Astrocyte of the cerebellum (primary cell): ENCODE measurements at places on chromosomes 5 and 9.
A peak's percentile ranks its signal among the peaks of the same experiment; 100 is the strongest.

DNA sequence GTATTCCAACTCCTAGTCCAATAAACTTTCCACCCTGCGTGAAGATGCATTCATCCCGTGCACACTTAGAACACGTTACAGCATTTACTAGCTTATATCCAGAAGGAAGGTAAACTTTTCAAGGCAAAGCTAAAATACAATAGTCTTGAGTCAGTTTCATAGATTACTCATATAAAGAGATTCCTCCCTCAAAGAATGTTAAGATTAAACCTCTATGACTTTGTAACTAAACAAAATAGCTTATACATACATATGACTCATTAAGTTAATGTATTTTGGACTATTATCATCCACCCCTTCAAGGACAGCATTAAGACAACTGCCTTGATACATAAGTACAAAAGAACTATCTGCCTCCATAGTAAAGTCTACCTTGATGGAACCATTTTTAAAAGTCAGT, 36.1 kb downstream of the TLE1 start:
- DNase-seq, result no peak

DNA sequence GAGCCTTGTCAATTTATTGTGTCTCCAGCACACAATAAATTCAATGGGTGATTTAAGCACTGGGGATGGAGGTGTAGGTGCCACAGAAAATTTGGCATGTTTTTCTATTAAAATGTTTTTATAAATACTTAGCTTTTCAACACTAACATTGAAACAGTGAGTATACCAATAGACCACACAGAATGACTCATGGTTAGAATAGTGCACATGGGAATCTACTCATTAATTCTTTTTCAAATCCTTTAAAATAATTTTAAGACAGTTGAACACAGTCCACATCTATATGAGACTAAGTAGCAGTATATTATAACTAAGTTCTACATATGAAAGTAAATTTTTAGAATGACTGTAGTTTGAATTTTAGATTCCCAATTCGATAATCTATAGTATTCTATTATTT, 67.1 kb downstream of the LNPEP start:
- no peak for DNase-seq

DNA sequence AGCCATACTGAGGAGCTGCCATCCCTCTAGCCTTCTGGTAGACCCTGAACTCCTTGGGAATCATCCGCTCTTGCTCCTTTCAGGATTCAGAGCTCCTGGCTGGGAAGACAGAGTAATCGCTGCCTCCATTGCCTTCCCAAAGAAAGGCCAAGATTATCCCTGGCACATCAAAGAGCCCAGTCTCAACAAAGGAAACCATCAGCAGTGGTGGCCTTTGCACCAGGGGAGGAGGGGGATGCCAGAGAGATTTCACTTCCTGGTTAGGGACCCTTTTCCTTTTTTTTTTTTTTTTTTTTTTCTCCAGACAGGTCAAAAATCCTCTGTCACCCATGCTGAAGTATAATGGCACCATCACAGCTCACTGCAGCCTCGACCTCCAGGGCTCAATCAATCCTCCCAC, 16.0 kb upstream of the ERGIC1 start:
- no peak for DNase-seq

- DNase-seq, result no peak
These were observed 32.4 kb downstream of the RAB24 start for GRCh38 chr5:177271113-177271512.

DNA sequence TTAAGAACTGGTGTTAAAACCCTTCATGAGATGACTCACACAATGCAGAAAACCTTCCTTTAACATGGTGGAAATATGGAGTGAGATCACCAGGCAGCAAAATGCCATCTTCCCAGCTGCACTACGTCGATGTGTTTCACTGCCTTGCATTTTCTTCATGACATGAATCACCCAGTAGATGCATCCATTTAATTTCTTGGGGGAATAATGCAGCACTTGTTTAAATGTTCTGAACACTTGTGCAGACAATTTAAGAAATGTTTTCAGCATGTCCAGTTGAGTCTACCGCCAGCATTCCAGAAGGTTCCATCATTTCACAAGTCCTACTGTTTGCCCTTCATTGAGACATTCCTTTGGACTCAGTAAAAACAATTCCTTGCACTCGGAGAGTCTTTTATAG, 81.6 kb downstream of the ADAMTS16 start:
- DNase-seq, result no peak

DNA sequence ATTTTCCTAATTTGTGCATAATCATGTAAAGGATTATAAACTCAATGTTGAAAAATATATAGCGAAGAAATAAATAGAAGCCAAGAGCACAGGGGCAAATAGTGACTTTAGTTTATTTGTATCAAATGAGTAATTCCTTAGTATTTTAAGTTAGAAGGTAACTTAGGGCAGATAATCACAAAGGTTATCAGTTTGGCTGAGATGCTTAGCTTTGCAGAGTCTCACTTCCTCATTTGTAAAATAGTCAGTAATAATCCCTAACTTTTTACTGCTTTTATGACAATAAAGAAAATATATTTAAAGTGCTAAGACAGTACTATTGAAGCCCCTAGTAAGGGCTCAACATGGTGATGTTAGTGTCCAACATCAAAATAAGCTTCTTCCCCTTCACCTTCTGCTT, 297.4 kb upstream of the TUSC1 start:
- DNase-seq, result no peak

DNA sequence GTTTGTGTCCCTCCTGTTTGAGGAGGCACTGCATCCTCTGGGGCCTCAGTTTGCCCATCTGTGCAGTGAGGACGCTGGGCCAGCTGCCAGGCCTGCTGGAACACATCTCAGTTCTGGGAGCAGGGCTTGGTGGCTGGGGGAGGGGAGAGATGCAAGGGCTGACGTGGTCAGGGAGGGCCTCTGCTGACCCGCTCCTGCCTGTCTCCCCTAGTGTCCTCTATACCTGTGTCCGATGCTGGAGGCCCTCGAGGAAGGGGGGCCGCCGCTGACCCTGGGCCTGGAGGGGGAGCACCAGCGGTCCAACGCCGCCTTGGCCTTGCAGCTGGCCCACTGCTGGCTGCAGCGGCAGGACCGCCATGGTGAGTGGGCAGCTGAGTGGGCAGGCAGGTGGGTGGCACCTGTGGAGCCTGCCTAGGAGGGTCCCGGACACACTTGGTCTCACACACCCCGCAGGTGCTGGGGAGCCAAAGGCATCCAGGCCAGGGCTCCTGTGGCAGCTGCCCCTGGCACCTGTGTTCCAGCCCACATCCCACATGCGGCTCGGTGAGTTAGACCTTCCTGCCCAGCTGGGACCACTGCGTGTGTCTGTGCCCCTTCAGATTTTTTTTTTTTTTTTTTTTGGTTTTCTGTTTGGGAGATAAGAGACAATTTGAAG, 5.8 kb downstream of the FPGS start:
- no peak for DNase-seq

GRCh38 chr5:41574391-41574790, 64.0 kb upstream of the PLCXD3 start:
- no peak for DNase-seq

GRCh38 chr9:95815961-95816360, 59.5 kb upstream of the ERCC6L2 start:
- DNase-seq, result no peak

DNA sequence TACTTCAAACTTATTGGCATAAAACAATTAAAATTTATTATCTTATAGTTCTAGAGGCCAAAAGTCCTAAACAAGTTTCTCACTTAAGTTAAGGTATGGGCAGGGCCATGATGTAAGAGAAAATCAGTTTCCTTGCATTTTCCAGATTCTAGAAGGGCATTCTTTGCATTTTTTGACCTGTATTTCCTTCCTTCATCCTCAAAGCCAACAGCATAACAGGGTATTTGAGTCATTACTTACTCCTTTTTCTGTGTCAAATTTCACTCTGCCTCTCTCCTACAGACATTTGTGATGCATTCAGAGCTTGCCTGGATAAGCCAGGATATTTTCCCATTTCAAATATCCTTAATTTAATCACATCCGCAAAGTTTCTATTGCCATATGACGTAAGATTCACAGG, 1499.0 kb downstream of the EFNA5 start:
- no peak for DNase-seq

DNA sequence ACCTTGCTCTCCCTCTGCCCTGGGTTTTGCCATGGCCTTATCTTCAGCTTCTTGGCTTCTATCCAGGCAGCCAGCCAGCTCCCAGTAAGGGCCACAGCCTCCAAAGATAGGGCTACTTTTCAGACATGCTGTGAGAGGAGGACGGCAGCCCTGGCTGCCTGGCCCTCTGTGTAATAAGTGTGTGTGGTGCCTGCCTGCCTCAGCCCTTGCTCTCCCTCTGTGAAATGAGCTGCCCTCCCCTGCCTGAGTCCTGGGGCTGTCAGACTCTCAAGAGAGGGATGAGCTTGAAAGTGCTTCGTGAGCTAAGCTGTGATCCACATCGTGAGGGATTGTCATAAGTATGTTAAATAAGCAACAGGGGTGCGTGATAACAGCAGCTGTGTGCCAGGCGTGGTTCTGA, 8.1 kb downstream of the NDST1 start:
- DNase-seq, result no peak

- DNase-seq, result no peak
These were observed 5.9 kb downstream of the ARSB start for GRCh38 chr5:78979117-78979742.

- no peak for DNase-seq
These were observed 243.0 kb upstream of the SLC24A2 start for GRCh38 chr9:20031836-20032235.

DNA sequence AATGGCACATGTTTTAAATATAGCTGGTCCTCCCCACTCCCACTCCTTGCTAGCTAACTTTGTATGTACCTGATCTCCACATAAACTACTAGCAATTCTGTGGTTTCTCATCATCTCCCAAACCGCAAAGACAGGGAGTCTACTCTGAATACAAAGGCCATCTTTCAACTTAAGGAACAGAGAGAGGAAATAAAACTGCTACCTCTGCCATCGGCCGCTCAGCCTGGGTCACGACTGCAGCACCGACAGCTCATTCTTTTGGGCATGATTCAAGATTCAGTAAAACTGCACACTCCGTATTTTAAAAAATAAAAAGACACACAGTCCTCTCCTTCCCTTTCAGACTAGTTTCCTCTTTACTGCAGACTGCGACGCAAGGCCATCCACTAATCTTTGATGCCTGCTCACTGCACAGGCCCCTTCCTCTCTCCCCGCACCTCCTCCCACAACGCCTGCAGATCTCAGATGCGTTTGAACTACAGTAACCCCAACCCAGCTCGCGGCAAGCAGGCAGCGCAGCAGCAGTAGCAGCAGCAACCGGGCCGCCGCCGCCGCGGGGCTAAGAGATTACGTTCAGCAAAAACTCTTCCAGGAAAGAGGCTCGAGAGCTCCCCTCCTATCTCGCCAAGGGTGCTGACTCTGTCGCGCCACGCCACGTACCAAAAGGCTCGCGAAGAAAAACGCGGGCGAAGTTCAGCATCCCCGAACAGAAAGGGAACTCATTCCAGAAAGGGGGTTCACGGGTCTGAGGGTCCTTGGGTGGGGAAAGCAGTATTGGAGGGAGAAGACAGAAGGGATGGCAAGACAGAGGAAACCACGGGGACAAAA, 1.5 kb downstream of the RNF145 start:
- peak; percentile 80 for DNase-seq

DNA sequence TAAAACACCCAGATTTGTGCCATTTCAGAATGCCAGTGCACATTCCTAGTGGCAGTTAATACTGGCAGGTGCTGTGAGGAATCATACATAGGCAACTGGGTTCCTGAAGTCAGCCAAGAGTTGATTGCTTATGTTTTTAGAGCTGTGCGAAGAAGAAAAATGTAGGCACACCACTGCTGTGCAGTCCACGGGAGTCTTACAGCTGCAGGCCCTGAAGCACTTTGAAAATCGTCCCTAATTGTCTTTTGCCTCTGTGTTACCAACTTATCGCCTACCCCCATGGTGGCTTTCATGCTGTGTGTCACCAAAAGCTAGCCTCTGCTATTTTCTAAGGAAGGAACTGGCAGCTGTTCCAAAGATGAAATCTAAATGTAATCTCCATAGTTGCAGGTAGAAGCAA, 263.9 kb downstream of the ARRDC3 start:
- no peak for DNase-seq

DNA sequence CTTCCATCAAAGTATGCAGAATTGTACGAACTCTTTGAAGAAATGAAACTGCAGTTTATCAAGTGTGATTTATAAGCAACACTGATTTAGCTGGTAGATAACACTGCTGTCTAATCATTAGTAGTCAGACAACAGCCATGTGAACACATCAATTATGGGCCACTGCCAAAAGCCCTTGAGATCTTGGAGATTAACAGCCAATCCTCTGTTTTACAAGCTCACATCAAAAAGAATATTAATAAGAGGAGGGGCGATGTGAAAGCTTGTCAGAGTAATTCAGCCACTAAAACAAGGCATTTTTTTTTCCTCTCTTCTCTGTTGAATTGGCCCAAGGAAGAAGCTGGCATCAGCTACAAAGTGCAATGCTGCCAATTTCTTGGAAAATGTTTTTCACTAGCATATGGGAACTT, 28.1 kb downstream of the ZNF608 start:
- no peak for DNase-seq

DNA sequence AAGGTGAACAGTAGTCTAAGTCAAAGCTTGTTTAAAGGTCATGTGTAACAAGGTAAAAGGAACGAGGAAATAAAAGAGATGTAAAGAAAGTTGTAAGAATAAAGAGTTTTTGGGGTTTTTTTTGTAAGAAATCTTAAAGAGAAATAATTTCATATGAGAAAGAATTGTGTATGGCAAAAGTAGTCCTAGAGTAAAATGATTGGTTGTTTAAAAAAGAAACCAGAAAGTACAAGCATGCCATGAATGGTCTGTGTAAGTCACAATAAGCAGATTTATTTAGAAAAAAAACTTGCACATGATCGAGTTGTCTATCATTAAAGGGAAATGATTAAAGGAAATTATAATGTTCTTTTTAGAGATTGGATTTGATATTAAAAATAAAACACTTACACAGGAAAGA, 172.6 kb upstream of the TUSC1 start:
- DNase-seq, result no peak

DNA sequence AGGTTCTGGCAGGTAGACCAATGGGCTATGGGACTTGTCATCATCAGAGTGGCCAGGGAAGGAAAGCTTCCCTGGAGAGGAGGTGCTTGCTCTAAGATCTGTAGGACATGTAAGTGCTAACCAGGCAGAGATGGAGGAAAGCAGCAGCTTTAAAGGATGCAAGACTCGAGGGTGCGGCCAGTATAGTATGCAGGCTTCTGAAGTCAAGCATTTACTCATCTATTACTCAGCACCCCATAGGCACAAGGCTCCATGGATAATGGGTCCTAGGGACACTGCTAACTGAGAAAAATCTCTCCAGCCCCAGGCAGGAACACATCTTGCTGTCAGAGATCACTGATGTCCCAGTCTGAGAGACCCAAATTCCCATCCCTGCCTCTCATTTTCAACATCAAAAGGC, 49.7 kb downstream of the WWC1 start:
- no peak for DNase-seq

- DNase-seq, result peak; percentile 92
These were observed 49.5 kb upstream of the CD180 start for GRCh38 chr5:67246108-67246507.

- no peak for DNase-seq
These were observed 203.1 kb downstream of the ROR2 start for GRCh38 chr9:91746904-91747303.

DNA sequence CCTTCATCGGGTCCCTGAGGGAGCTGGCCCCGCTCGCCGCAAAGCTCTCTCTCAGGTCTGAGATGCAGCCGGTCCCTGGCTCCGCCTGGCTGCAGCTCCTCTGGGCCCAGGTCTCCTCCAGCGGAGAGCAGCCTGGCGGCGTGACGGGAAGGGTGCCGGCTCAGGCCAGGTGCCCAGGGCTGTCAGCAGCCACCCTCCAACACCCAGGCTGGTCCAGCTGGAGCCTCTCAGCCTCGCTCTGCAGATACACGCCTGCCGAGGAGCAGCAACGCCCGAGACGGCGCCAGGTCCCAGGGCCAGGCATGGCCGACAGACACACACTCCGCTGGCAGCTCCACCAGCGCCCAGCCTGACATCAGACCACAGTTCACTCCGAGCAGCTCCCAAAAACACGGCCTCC, 25.6 kb downstream of the FAM163B start:
- no peak for DNase-seq
